Right renal pelvis (tissue), 4 donors: ENCODE measurements at places on chromosomes 12 and 14. TPM values are rescaled to one million over a fixed set of nuclear protein-coding genes. Genes with fewer than 3 reads are reported as not detected.

The CPNE8 gene
- 15.9 TPM for polyA plus RNA-seq

The TTC5 gene
- polyA plus RNA-seq: 26.4 TPM

The IFNG-AS1 gene
- polyA plus RNA-seq: not detected

The RTL1 gene
- 0.08 TPM for polyA plus RNA-seq

The ENDOU gene
- 0.39 TPM for polyA plus RNA-seq

The NPFF gene
- polyA plus RNA-seq: 0.37 TPM

The PTPRR gene
- polyA plus RNA-seq: 0.65 TPM

The KERA gene
- polyA plus RNA-seq: not detected

The LRRIQ1 gene
- 44.1 TPM for polyA plus RNA-seq

The KTN1 gene
- 214 TPM for polyA plus RNA-seq

The KRT3 gene
- not detected for polyA plus RNA-seq

The AKAP6 gene
- 3.0 TPM for polyA plus RNA-seq

The RIMBP2 gene
- 11.6 TPM for polyA plus RNA-seq

The PTPN21 gene
- 37.0 TPM for polyA plus RNA-seq

The HOXC12 gene
- not detected for polyA plus RNA-seq

The PCED1B gene
- 5.3 TPM for polyA plus RNA-seq

The KRT72 gene
- not detected for polyA plus RNA-seq

The CMTM5 gene
- polyA plus RNA-seq: 3.1 TPM

The JDP2 gene
- 30.7 TPM for polyA plus RNA-seq

The COL2A1 gene
- 41.7 TPM for polyA plus RNA-seq

The FAM186B gene
- 1.00 TPM for polyA plus RNA-seq

The SDSL gene
- 12.2 TPM for polyA plus RNA-seq

The AP5M1 gene
- polyA plus RNA-seq: 65.6 TPM

The LRFN5 gene
- 14.0 TPM for polyA plus RNA-seq

The ACOT6 gene
- polyA plus RNA-seq: not detected

The PLCZ1 gene
- 1.7 TPM for polyA plus RNA-seq

The PRKD1 gene
- polyA plus RNA-seq: 29.9 TPM

The CTSG gene
- 1.2 TPM for polyA plus RNA-seq

The PPP4R4 gene
- 0.29 TPM for polyA plus RNA-seq

The TAS2R14 gene
- 2.6 TPM for polyA plus RNA-seq
